ENCODE measurements at places on chromosomes 12 and 14. TPM values are rescaled to one million over a fixed set of nuclear protein-coding genes. Genes with fewer than 3 reads are reported as not detected.

CDC42BPB gene
- total RNA-seq = 91.1 TPM

BIN2 gene
- not detected for total RNA-seq

GSC gene
- total RNA-seq = not detected

KRT7 gene
- total RNA-seq = 3,360 TPM

CPNE8 gene
- 17.0 TPM for total RNA-seq

LHX5 gene
- total RNA-seq = not detected

HRK gene
- 2.6 TPM for total RNA-seq

SSTR1 gene
- total RNA-seq = 0.29 TPM

EMP1 gene
- 230 TPM for total RNA-seq

PIP4K2C gene
- total RNA-seq = 32.0 TPM

YAF2 gene
- total RNA-seq = 49.6 TPM

DNA sequence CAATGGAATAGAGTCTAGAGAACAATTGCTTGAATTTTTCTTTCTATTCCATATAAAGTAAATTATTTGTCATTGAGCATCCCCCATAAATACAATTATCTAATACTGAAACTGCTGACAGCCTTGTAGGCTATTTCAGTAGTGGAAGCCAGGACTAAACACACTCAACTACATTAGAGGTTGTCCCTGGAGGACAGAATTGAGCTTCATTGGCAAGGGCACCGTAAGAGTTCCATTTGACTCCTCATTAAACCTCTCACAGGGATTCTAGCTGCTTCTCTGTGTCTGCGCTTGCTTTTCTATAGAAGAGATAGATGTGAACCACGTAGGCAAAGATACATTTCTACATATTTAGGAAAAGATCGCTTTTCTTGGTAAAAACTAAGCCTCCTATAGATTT, 3.5 kb upstream of the PTPRO start:
- no peak for DNase-seq

- no peak for DNase-seq
Measured at GRCh38 chr12:2290516-2291065, 237.8 kb downstream of the CACNA1C start.

- DNase-seq = no peak
Measured at GRCh38 chr14:52399104-52399503, 85.0 kb downstream of the PTGER2 start.

- no peak for DNase-seq
Measured at GRCh38 chr12:83198291-83199015, 511.7 kb downstream of the TMTC2 start.

DNA sequence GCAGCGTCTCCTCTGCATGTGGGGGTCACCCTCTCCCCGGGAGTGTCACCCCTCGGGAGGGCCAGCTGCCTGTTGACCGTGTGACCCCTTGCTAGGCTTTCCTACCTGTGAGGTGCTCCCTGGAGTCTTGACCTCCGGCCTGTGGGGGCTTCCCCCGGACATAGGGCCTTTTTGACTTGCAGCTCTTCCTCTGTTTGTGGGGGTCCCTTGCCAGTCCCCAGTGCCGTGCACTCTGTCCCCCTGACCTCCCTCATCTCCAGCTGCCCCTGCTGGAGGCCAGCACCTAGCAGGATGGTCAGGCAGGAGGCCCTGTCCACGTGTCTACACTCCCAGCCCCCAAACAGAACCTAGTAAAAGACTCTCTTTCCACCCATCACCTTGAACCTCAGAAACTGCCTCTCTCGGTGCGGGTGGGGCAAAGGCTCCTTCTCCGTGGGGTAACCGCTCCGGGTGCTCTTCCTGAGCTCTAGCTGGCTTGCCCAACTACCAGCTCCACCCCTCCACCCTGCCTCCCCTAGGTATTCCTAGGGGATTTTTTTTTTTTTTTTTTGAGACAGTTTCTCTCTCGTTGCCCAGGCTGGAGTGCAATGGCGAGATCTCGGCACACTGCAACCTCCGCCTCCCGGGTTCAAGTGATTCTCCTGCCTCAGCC, 810 bp downstream of the AACS start:
- peak; percentile 21 for DNase-seq

- no peak for DNase-seq
Measured at GRCh38 chr12:85186236-85186635, 93.8 kb upstream of the ALX1 start.

GRCh38 chr12:29589286-29589820, 91.9 kb upstream of the OVCH1 start:
- no peak for DNase-seq

- DNase-seq = no peak
Measured at GRCh38 chr14:103712633-103713247, 2.5 kb downstream of the XRCC3 start.

DNA sequence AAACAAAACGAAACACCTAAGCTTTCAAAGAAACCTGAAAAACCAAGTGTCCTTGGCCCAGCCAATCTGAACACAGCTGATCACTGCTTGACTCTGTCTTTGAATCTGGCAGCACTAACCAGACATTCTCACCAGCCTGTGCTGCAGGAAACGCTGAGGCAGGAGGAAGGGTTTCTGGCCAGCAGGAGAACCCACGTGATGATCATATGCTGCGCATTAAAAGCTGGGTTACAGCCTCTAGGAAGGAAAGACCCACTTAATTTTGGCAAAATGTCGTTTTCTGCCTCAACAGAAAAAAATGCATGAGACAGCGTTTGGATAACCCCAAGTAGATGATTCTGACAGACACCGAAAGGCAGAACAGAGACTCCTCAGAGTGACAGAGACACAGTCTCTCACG, 9.8 kb downstream of the APPL2 start:
- DNase-seq = no peak

GRCh38 chr14:77203611-77204458, 22.2 kb downstream of the TMEM63C start:
- no peak for DNase-seq

GRCh38 chr12:49031573-49032161, 13.1 kb upstream of the PRKAG1 start:
- DNase-seq = no peak

GRCh38 chr12:124837958-124838803, 25.5 kb downstream of the SCARB1 start:
- peak; percentile 99 for DNase-seq

GRCh38 chr12:28710882-28711281, 438.2 kb upstream of the FAR2 start:
- peak; percentile 7 for DNase-seq

DNA sequence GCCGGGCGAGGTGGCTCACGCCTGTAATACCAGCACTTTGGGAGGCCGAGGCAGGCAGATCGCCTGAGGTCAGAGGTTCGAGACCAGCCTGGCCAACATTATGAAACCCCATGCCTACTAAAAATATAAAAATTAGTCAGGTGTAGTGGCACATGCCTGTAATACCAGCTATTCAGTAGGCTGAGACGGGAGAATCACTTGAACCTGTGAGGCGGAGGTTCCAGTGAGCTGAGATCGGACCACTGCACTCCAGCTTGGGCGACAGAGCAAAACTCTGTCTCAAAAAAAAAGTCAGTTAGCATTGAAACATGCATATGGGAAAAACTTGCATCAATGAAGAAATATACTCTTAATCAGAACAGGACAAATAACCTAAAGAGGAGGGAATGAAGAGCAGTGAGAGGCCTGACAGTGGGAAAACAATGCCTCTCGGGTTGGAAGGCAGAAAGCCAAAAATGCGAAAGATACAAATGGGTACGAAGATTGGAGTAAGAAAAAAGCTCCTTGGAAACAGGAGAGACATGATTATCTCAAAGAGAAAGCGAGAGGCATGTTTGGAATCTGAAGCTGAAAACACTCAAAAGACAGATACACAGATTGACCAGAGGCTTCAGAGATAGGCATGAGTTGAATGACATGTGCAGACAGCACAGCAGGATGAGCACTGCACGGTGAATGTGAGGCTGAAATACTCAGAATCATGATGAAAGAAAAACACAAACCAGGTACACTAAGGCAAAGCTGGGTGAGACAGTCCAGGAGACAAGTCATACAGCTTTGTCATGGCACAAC, 30.6 kb downstream of the RESF1 start:
- DNase-seq = peak; percentile 51

GRCh38 chr12:47803191-47803875, 16.4 kb downstream of the HDAC7 start:
- DNase-seq = no peak

DNA sequence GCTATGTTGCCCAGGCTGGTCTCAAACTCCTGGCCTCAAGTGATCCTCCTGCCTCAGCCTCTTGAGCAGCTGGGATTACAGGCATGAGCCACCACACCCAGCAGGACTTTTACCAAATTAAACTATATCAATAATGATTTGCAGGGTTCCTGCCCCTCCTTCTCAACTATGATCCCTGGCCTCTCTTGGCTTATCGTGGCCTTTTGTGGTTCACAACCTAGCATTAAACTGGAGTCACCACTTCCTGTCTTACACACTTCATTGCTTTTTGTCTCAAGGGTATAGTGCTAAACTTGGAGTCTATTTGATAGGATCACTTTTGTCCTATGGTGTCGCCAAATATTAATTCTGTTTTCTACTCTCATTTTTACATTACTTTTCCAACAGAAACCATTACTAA, 64.5 kb downstream of the SEC23A start:
- no peak for DNase-seq

GRCh38 chr14:103819503-103820307, 27.7 kb downstream of the PPP1R13B start:
- peak; percentile 14 for DNase-seq

DNA sequence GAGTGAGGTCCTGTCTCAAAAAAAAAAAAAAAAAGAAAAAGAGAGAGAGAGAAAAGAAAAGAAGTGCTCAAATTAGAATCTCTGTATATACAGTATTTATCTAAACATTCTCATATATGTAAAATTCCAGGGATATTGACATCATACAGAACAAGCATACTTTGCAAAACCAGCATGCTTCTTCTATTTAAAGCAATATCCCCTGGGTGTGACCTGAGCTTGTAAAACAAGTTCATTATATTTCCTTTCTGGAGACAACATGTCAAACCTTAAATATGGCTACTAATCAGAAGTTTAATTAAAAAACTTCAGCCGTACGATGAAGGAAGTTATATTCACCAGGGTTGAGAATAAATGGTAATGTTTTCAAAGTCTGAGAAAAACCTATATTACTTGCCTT, 175.8 kb upstream of the HMGA2 start:
- DNase-seq = no peak

- peak; percentile 5 for DNase-seq
Measured at GRCh38 chr14:43172899-43173548, 1334.1 kb downstream of the FSCB start.
